Ureter (tissue), 1 donor: ENCODE measurements at places on chromosomes 4 and X. TPM values are rescaled to one million over a fixed set of nuclear protein-coding genes. Genes with fewer than 3 reads are reported as not detected.

The CT47C1 gene
- total RNA-seq = not detected

- no peak for DNase-seq
Measured at GRCh38 chr4:140485939-140486338, 12.2 kb downstream of the MGAT4D start.

DNA sequence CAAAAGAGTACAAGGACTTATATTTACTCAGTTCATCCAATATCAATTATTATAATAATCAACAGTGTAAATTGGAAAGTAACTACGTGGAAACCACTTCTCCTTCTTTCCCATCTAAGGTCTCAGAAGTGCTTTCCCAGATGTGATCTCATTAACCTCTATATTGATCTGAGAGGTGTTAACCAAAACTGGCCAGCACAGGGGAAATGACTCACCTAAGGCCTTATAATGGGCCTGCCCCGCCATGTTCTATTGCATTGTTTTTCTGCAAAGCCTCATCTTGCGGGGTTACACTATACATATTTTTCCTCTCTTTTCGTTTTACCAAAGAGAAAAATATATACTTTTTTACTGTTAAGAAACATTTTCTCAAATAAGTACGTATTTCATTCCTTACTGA is 20.5 kb downstream of the RAB40A start:
- DNase-seq = no peak

The DGAT2L6 gene
- not detected for total RNA-seq

GRCh38 chrX:23668335-23668734 is 1.0 kb downstream of the PRDX4 start:
- DNase-seq = no peak

GRCh38 chr4:134126000-134126560 is 75.5 kb downstream of the PABPC4L start:
- DNase-seq = no peak

- no peak for DNase-seq
Measured at GRCh38 chr4:24730256-24731001, 64.9 kb upstream of the SOD3 start.

GRCh38 chrX:97527725-97528124 is 644.0 kb downstream of the RPA4 start:
- DNase-seq = no peak

DNA sequence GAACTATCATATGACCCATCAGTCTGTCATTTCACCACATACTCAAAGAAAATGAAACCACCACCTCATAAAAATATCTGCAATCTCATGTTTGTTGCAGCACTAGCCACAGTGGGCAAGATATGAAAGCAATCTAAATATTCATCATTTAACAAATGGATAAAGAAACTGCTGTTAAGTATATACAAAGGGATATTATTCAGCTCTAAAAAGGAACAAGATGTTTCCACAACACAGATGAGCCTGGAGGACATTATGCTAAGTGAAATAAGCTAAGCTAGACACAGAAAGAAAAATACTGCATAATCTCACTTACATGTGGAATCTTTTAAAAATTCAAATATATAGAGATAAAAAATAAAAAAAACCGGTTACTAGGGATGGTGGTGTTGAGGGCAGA is 108.2 kb upstream of the BRWD3 start:
- DNase-seq = no peak

GRCh38 chrX:110081740-110082139 is 78.8 kb downstream of the TMEM164 start:
- no peak for DNase-seq

DNA sequence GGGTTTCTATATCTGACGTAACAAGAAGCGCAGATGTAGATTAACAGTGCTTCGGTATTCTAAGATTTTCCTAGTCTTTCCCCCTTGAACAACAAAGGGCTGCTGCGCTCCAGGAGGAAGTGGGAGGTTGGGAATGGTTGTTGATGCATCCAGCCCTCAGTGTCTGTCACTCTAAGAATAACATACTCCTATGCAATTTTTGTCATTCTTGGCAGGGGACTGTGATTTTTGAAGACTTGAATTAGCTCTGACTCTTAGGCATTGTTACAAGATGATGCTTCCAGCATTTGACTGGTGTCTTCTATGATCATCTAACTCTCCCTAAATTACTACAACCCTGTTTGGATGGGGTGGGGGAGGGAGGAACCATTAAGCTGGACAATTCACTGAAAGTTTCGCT is 394.2 kb downstream of the ARHGAP24 start:
- DNase-seq = no peak

GRCh38 chrX:152072236-152072635 is 66.1 kb downstream of the MAGEA10 start:
- no peak for DNase-seq
